ENCODE measurements at places on chromosomes 16 and 17.

GRCh38 chr16:17037499-17037898 is 433.3 kb downstream of the XYLT1 start:
- no peak for DNase-seq

GRCh38 chr17:48181653-48182052 is 74.1 kb downstream of the SNX11 start:
- no peak for DNase-seq

DNA sequence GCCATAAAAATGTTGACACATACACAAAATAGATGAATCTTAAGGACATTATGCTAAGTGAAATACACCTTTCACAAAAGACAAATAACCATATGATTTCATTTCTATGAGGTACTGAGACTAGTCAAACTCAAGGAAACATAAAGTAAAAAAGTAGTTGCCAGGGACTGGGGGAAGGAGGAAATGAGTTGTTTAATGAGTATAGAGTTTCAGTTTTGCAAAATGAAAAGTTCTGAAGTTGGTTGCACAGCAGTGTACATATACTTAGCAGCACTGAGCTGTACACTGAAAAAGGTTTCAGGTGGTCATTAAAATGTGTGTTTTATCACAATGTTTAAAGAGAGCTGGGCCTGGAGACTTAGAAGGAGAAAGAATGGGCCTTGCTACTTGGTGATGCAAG is 4.7 kb upstream of the SLC13A2 start:
- no peak for DNase-seq

DNA sequence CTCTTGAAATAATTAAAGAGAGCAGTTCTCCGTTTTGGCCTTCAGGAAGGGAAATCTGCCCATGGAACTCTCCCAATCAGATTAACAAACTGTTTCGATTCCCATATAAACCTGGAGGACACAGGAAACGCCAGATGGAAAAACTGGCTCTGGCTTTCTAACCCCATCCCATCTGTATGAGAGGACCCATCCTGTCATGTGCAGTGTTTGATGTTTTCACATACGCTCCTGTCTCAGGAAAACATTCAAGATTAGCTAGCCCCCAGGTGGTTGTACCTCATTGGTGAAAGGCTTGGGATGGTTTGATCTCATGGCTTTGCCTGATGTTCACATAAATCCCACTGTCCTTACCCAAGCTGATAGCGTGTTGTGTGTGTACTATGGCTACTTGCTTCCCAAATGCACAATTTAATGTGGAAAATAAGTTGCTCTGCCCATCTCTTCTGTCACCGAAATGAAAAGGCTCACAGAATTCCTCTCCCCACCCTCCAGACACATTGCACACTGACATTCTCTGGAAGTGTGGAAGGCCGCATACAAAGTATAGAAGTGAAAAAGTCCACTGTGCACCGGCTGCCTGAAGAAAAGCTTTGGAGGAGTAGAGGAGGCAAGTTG is 18.2 kb upstream of the ERN1 start:
- no peak for DNase-seq

DNA sequence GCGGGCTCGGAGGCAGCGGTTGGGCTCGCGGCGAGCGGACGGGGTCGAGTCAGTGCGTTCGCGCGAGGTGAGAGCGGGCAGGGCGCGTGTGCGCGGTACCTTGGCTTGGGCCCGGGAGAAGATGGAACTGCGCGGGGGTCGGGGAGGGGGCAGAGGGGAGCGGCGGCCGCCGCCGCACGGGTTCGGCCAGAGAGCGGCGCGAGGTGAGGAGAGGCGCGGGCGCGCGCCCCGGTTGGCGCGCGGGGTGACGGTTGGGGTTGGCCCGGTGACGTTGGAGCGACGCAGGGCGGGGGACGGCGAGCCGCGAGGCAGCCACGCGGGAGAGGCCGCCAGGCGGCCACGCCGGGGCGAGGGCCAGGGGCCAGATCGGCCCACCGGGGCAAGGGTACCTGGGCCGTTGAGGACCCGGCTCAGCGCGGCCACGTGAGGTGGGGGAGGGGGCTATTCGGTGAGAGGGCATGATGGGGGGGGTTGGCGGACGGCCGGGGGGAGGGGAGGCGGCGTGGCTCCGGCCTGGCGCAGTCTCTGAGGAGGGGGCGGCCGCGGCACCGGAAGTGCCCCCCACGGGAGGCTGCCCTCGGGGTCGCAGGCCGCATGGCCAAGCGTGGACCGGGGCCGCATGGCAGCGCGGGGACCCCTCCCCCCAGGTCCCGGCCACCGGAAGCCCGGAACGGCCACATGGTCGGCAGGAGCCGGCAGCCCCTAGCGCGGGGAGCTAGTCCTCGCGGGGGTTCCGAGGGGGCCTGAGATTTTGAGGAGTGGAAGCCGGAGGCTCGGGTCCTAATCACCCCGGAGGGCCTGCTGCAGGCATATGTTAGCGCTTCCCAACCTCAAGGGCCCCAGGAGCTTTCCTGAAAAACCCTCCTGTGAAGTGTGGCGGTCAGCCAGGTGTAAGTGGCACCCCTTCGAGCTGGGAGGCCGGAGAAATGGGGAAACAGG is 527 bp downstream of the EIF5A start:
- peak; percentile 22 for DNase-seq

DNA sequence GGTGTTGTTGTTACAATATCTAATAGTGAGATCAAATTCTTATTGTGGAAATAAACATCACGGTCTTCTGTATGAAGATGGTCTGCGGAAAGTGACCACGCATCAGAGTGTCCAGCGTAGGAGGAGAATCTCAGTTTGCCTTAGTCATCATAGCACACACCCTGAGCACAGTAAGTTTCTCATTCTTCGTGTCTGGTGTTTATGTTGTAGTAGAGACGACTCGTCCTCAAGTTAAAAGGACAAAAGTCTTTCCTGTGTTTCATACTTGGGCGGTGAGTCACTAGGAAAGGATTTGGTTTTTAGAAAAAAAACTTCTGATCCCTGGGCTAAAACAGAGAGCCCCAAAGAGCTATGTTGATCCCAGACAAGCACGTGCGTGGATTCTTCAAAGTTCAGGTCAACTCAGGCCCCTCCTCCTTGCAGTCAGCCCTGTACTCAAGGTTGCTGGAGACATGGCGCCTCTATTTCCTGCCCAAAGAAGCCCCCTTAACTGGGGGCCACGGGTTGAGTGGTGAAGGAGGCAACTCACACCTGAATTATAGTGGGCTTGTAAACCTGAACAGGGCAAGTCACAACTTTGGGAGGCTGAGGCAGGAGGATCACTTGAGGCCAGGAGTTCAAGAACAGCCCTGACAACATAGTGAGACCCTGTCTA is 170.4 kb downstream of the ZFHX3 start:
- DNase-seq, result no peak

DNA sequence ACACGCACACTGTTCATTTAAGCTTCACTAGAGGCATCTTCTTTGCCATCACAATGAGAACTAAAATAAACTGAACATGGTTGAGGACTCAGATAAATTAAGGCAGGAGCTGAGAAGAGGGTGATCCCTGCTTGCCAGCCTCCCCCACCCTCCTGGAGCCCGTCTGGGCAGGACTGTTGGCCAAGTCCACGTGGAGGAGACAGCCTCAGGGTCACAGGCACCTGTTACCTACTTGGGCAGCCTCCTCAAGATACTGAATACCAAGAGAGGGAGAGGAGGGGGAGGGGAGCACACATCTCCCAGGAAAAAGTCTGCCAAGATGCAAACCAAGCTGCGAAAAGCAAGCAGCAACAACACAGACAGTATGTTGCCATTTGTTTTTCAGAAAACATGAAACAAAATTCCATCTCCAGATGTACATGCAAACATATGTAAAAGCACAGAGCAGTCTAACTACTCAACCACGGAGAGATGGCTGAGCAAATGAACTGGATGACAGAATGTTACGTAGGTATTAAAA is 67.4 kb downstream of the SLC39A11 start:
- no peak for DNase-seq

- DNase-seq, result no peak
Measured at GRCh38 chr17:5772720-5773119, 188.4 kb upstream of the NLRP1 start.

DNA sequence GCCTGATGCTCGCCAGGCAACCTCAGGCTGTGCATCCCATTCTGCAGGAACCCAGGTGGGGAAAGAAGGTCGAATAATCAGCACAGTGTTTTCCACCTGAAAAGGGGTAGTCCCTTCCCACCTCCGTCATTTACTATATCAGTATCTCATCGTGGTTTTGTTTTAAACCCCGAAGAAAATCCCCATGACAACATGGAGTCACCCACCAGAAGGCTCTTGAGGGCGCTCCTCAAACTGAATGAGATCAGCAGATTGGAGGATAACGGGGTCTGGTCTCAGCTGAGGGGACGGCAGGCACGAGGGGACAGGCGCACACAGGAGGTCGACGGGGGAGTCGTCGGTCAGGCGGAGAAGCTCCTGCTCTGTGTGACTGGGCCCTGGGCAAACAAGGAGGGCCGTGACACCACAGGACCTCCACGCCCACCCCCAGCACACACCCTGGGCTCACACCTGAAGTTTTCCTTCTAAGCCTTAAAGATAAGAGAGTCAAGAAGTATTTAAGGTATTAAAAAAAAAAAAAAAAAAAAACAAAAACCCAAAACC is 44.2 kb downstream of the MARF1 start:
- no peak for DNase-seq

DNA sequence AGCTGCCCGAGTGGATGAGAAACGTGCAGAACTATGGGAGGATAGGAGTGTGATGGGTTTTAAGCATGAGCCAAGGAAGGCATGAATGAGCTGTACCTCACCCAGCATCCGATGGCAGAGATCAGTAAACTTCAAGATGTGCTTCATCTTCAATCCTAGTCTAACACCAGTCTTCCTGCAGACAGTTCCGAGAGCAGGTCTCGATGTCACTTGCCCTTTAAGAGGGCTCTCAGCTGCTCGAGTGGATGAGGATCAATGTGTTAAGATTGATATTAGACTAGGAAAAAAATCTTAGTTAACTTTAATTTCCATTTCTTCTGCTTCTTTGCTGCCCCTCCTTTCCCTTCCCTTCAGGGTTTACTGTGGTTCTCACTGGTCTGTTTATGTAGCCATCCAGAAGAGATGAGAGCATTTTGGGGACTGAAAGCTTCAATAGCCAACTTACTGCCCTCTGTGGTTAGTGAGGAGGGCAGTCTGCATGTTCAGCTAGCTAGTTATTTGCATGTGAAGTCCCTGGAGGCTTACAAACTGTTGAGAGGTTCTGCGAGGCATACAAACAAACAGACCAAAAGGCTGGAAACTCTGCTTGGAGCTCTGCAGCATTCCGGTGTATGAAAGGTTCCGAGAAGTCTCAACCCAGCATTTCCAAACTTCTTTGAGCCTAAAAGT is 15.3 kb downstream of the KLHL36 start:
- DNase-seq, result no peak

GRCh38 chr16:69833357-69834282 is 71.5 kb downstream of the WWP2 start:
- DNase-seq, result no peak

GRCh38 chr17:32827227-32827626 is 49.7 kb downstream of the MYO1D start:
- no peak for DNase-seq

- no peak for DNase-seq
Measured at GRCh38 chr16:64412578-64413280, 709.1 kb downstream of the CDH11 start.

- DNase-seq, result no peak
Measured at GRCh38 chr17:18070861-18071340, 16.8 kb upstream of the DRG2 start.

DNA sequence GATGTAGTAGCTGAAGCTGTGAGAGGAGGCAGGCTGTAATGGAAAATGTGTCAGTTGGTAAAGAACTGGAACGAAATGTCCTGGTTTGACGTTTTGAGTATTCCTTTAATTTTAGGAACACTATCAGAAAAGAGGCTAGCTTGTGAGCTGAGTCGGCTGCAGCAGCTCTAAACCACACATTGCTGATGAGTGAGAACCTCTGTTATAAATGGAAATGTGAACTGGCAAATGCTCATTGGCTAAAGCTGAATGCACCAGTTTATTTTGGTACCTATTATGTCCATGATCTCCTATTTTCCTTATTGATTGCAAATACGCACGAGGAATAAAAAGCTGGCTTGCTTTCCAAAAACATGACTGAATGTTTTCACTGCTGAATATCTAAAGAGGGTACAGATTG is 11.0 kb upstream of the WIPI1 start:
- no peak for DNase-seq

DNA sequence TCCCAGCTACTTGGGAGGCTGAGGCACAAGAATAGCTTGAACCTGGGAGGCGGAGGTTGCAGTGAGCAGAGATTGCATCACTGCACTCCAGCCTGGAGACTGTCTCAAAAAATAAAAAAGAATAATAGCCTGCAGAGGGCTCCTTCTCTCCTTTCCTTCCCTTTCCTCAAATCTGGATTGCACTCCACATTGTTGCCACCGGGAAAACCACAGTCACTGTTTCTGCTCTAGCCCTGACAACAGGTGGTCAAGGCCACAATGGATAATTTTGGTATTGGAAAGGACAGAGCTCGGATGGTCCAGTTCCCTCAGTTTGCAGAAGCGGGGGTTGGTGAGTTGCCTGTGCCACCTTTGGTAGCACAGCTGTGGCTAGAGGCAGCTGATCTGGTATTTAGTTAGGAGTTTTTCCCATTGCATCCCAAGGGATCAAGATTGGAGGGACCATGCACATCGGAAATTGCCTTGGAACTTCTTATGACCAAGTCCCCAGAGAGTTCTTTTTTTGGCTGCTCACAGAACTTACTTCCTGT is 44.7 kb upstream of the PRSS54 start:
- DNase-seq, result no peak

- no peak for DNase-seq
Measured at GRCh38 chr16:58413359-58413758, 21.1 kb downstream of the GINS3 start.

DNA sequence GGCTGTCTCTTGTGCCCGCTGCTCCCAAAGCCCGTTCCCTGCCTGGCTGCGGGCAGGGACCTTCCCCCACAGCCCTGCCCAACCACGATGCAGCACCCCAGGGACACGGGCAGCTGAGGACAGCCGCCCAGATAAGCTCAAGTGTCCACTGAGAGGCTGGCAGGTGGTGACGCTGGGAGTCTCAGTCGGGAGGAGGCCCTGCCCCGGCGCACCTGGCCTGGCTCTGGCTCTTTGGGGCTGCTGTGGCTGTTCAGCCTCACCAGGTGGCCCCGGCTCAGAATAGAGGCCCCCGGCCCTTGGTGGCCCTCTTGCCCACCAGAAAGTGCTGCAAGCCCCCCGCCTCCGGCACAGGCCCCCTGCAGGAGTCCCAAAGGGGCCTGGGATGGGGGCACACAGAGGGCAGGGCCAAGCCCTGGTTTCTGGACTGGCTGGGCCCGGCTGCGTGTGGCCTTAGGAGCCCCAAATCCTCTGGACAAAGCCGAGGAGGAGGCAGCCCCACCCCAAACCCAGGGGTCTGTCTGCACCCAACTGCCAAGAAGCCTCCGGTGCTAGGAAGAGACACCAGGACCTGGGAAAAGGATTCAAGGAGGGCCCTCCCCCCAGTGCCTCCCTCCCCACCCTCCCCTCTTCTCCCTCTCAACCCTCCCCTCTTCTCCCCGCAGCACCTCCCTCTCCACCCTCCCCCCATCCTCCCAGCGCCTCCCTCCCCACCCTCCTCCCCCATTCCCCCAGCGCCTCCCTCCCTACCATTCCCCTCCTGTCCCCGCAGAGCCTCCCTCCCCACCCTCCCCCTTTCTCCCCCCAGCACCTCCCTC is 5.3 kb downstream of the NTHL1 start:
- no peak for DNase-seq

- DNase-seq, result no peak
Measured at GRCh38 chr17:49076573-49077384, 55.8 kb upstream of the B4GALNT2 start.

- peak; percentile 56 for DNase-seq
Measured at GRCh38 chr17:40323391-40324381, 14.7 kb downstream of the RARA start.

GRCh38 chr16:73002866-73003265 is 45.1 kb downstream of the ZFHX3 start:
- DNase-seq, result no peak

GRCh38 chr16:85361441-85362118 is 249.3 kb upstream of the CIBAR2 start:
- no peak for DNase-seq
